Brain (organoid and tissue), 16 donors: ENCODE measurements at places on chromosomes 11 and 22. TPM values are rescaled to one million over a fixed set of nuclear protein-coding genes. Genes with fewer than 3 reads are reported as not detected.
A peak's percentile ranks its signal among the peaks of the same experiment; 100 is the strongest.

Gene B3GAT1
- 110 TPM for polyA plus RNA-seq

Gene SCUBE1
- 0.29 TPM for polyA plus RNA-seq

Gene TRPM5
- 0.76 TPM for polyA plus RNA-seq

- DNase-seq, result peak; percentile 52
Observed at GRCh38 chr11:888310-889212, 22.0 kb downstream of the CHID1 start.

- no peak for DNase-seq
Observed at GRCh38 chr22:39178206-39179111, 26.0 kb upstream of the CBX7 start.
